NCI-H1436 treated with DMSO at 0.1 percent for 48 hours (cell line): ENCODE measurements at places on chromosomes 4 and X.

DNA sequence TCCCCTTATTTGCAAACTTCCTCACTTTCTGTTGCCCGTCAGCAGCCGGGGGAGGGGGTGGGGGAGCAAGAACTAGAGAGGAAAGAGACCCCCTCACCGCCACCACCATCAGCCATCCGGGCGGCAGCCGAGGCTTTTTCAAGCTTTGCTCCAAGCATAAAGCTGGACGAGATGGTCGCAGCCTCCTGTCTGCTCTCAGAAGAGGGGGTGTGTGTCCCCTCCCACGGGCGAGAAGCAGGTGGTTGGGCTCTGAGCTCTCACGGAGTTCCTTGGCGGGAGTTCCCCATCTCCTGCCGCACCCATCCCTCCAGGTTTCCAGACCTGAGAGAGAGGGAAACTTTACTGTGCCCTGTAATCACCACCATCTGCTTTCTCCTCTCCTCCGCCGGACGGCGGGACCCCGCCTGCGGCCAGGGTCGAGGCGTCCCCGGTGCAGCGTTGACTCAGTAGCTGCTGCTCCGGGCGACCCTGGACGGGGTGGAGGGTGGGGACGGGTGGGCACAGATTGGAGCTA lies 4.7 kb upstream of the ARX start:
- no peak for DNase-seq

GRCh38 chr4:116016201-116016600 lies 902.8 kb upstream of the NDST4 start:
- DNase-seq = no peak

DNA sequence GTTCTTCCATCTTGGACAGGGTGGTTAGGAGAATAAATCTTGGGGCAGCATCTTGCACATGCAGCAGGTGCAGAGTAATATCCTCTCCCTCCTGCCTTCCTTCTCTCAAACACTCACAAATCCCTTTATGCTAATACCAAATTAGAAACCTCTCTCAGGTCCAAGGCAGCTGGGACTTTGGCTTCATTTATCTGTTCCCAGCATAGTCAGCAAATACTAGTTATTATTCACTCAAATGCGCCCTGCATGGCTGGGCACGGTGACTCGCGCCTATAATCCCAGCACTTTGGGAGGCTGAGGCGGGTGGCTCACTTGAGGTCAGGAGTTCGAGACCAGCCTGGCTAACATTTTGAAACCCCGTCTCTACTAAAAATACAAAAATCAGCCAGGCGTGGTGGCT lies 156.0 kb upstream of the GALNT7 start:
- DNase-seq = no peak

GRCh38 chr4:8033829-8034528 lies 94.3 kb upstream of the AFAP1 start:
- DNase-seq = no peak

DNA sequence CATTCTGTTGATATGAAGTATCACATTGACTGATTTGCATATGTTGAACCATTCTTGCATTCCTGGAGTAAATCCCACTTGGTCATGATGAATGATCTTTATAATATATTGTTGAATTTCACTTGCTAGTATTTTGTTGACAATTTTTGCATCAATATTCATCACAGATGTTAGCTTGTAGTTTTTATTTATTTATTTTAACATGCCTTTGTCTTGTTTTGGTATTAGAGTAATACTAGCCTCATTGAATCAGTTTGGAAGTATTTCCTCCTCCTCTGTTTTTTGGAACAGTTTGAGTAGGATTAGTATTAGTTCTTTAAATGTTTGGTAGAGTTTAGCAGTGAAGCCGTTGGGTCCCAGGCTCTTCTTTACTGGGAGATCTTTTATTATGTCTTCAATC lies 13.9 kb upstream of the ADH1C start:
- DNase-seq = no peak

- DNase-seq = no peak
Observed at GRCh38 chr4:185660340-185660739, 125.0 kb upstream of the PDLIM3 start.

GRCh38 chrX:123882391-123882790 lies 22.5 kb downstream of the XIAP start:
- DNase-seq = no peak

- DNase-seq = no peak
Observed at GRCh38 chr4:123255971-123256370, 140.6 kb upstream of the SPRY1 start.

DNA sequence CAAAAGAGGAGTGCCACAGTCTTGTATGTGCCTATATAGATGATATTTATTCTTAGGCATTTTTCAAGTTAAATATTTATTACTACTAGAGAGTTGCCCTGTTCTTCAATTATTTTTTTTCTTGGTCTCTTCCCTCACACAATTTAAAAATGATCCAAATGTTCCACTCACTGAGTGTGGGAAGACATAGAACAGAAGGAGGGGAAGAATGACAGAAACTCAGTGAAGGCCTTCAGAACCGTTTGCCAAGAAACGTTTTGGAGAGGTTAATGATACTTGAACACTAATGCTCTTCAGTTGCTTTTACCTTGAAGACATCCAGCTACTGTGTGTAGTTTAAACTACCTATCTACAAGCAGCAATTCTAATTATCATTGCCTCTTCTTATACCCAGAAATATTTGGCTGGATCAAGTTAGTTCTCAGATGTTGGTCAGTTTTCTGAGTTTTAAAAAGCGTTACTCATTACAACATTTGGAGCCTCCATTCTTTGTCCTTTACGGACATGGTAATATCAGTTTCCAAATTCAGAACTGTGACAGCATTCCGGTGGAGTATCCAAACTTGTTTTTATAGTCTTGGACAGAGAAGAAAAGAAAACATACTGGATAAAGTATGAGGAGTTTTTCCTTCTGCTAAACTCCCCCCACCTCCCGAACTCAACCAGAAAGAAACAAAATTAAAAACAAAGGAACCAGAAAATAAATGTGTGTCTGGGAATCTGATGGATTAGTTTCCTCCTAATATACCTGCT lies 389.7 kb downstream of the SPRY1 start:
- DNase-seq = no peak

DNA sequence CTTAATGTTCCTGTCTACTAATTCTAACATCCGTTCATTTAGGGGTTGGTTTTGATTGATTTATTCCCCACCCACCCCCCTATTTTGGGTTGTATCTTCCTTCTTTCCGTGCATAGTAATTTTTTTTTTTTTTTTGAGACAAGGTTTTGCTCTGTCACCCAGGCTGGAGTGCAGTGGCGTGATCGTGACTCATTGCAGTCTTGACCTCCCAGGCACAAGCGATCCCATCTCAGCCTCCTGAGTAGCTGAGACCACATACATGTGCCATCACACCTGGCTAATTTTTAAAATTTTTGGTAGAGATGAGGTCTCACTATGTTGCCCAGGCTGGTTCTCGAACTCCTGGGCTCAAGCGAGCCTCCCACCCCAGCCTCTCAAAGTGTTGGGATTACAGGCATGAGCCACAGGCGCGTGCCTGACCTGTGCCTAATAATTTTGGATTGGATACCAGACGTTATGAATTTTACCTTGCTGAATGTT lies 79.9 kb downstream of the ZFX start:
- DNase-seq = no peak
